ENCODE measurements at places on chromosomes 1 and 21. TPM values are rescaled to one million over a fixed set of nuclear protein-coding genes. Genes with fewer than 3 reads are reported as not detected.

Gene AZIN2
- total RNA-seq = 4.3 TPM

Gene OR2T2
- not detected for total RNA-seq

Gene ICOSLG
- total RNA-seq = 1.5 TPM

Gene FCGR2B
- not detected for total RNA-seq

Gene LMOD1
- total RNA-seq = not detected

Gene NFIA
- total RNA-seq = 47.4 TPM

Gene DCST1
- total RNA-seq = 0.21 TPM

Gene ASCL5
- total RNA-seq = not detected

Gene RIMKLA
- total RNA-seq = not detected

Gene HSF2BP
- total RNA-seq = 5.3 TPM

Data from MCF 10A (cell line).